Activated naive CD4-positive, alpha-beta T cell treated with anti-CD3 and anti-CD28 coated beads, Interleukin-2, amount 10 ng/mL, durations not matched to agents 7 days and 5 days (primary cell): ENCODE measurements at places on chromosomes 1 and 21.

- peaks cover 45% of the 10 kb centered on the region for H3K27me3 ChIP-seq
- DNase-seq, result peak; percentile 68
- peaks cover 49% of the 10 kb centered on the region for H3K4me1 ChIP-seq
- H3K4me3 ChIP-seq, result peak within 1 kb of the TSS; percentile 81
- H3K27ac ChIP-seq, result no peak within 1 kb of the TSS
- H3K36me3 ChIP-seq, result peaks cover 5% of the 10 kb centered on the region
Observed at GRCh38 chr1:112706505-112707220, at the start of gene RHOC. Gene RHOC, minus strand, starts transcription at chr1:112707127. Its CDS starts 3,328 bp downstream, at chr1:112703799.

DNA sequence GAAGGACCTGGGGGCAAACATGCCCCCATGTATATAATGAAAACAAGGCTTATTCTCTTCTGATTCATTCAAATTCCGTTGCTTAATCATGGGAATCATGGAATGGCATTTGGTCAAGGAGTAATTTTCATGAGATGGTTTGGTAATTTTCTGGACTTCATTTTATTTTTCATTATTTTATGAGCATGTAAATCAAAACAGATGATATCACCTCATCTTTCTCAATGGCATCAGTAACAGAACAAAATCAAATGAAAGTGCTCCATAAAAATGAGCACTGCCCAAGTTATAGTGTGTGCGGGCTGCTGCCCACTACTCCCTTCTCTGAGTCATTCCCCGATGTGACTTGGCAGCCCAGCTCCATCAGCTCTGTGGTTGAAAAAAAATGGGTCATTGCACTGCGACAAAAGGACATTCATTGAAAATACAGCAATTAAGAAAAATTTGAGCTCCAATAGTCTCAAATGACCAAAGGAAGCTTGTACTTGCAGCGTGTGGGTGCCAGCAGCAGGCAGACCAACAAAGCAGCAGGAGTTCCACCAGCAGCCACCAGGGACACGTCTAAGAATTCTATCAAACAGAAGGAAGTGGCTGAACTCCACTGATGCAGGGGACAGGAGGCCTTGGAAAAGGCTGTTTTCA lies 84.3 kb upstream of the VAV3 start:
- H3K4me3 ChIP-seq, result no peak overlapping the region
- peak; percentile 52 for DNase-seq
- peaks cover 1% of the 10 kb centered on the region for H3K36me3 ChIP-seq
- H3K27me3 ChIP-seq, result peaks cover 5% of the 10 kb centered on the region

GRCh38 chr21:15682186-15682895 lies 47.4 kb upstream of the USP25 start:
- DNase-seq, result no peak
- H3K27me3 ChIP-seq, result no peaks in the 10 kb centered on the region
- no peaks in the 10 kb centered on the region for H3K36me3 ChIP-seq
- no peak overlapping the region for H3K4me3 ChIP-seq
- peaks cover 8% of the 10 kb centered on the region for H3K4me1 ChIP-seq
- no peak overlapping the region for H3K27ac ChIP-seq

- no peak for DNase-seq
- peaks cover 4% of the 10 kb centered on the region for H3K4me1 ChIP-seq
Observed at GRCh38 chr1:161948435-161948834, 75.2 kb downstream of the OLFML2B start.

GRCh38 chr1:33137800-33138199 lies 44.0 kb downstream of the TRIM62 start:
- no peaks in the 10 kb centered on the region for H3K36me3 ChIP-seq
- peaks cover 9% of the 10 kb centered on the region for H3K4me1 ChIP-seq
- peak; percentile 50 for DNase-seq
- H3K4me3 ChIP-seq, result no peak overlapping the region
- peaks cover 8% of the 10 kb centered on the region for H3K27me3 ChIP-seq
- H3K27ac ChIP-seq, result no peak overlapping the region

- H3K4me3 ChIP-seq, result no peak overlapping the region
- H3K27me3 ChIP-seq, result peaks cover 20% of the 10 kb centered on the region
- peaks cover 17% of the 10 kb centered on the region for H3K4me1 ChIP-seq
- H3K36me3 ChIP-seq, result no peaks in the 10 kb centered on the region
Observed at GRCh38 chr21:34612557-34612956, 2.4 kb downstream of the RCAN1 start.

- no peaks in the 10 kb centered on the region for H3K36me3 ChIP-seq
- peaks cover 25% of the 10 kb centered on the region for H3K27me3 ChIP-seq
- no peak overlapping the region for H3K4me3 ChIP-seq
- no peak overlapping the region for H3K27ac ChIP-seq
- DNase-seq, result no peak
- no peaks in the 10 kb centered on the region for H3K4me1 ChIP-seq
Observed at GRCh38 chr1:17304151-17304825, 3.7 kb upstream of the PADI4 start.

DNA sequence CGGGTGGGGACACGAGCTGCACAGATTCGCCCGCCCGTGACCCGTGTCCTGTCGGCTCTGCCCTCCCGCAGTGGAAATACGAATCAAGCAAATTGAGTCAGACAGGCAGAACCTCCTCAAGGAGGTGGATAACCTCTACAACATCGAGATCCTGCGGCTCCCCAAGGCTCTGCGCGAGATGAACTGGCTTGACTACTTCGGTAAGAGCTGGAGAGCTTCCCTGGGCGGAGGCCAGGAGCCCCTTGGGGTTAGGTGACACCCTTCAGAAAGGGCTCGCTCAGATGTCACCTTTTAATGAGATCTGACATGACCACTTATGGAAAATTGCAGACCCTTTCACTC lies 489 bp downstream of the CDCA8 start:
- H3K27ac ChIP-seq, result peak overlapping the region; percentile 92
- H3K4me1 ChIP-seq, result peaks cover 58% of the 10 kb centered on the region
- H3K27me3 ChIP-seq, result no peaks in the 10 kb centered on the region
- H3K4me3 ChIP-seq, result peak overlapping the region; percentile 94
- H3K36me3 ChIP-seq, result peaks cover 33% of the 10 kb centered on the region

- H3K36me3 ChIP-seq, result no peaks in the 10 kb centered on the region
- no peak for DNase-seq
- peaks cover 2% of the 10 kb centered on the region for H3K27me3 ChIP-seq
- no peak overlapping the region for H3K4me3 ChIP-seq
Observed at GRCh38 chr21:38833117-38833516, 27.4 kb downstream of the ETS2 start.

DNA sequence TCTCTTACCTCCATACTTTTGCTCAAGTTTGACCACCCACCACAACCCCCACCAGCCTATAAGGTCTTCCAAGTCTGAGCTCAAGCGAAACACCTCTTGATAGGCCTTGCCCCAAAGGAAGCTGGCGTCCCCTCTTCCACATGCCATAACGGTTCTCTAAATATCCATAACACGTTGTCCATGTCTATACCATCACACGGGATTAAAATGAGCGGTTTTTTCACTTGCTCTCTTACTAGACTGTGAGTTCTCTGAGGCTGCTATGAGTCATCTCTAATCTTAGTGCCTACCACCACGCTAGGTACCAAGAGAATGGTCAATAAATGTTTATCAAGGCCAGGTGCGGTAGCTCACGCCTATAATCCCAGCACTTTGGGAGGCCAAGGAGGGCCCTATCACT lies 41.0 kb downstream of the WASF2 start:
- peaks cover 40% of the 10 kb centered on the region for H3K4me1 ChIP-seq
- no peak overlapping the region for H3K27ac ChIP-seq
- DNase-seq, result no peak
- peaks cover 34% of the 10 kb centered on the region for H3K36me3 ChIP-seq
- H3K4me3 ChIP-seq, result no peak overlapping the region

DNA sequence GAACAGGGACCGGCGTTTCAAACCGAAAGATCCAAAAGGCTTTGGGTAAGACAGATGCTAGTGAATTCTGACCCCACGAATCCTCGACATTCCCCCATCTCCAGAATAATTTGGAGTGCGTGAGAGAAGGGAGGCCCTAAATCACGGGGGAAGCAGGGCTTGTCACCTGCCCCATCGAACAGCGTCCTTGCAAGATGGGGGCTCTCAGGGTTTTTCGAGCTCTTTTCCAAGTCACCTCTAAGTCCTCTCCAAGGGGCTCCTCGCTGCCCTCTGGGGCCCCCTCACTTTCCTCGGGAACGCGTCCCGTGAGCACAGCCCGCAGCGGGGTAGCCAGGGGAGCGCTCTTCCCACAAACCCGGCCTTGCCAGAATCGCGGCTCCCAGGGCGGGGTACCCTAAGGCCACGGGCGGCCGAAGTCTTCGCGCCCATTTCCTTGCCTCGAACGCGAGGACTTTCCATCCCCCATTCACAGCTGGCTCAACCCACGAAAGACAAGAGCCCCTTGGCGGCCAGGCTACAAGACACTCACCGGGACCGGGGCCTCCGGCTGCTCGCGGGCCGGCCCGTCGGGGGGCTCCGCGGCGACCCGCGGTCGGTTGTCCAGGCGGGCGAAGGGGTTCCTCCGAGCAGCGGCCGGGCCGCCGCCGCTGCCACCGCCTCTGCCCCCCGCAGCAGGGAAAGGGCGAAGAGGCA lies 546 bp downstream of the DONSON start:
- H3K27ac ChIP-seq, result peak overlapping the region; percentile 89
- peaks cover 34% of the 10 kb centered on the region for H3K4me1 ChIP-seq
- H3K4me3 ChIP-seq, result peak overlapping the region; percentile 90

- H3K36me3 ChIP-seq, result no peaks in the 10 kb centered on the region
- H3K27ac ChIP-seq, result no peak overlapping the region
- no peak for DNase-seq
Observed at GRCh38 chr1:199690496-199690895, 337.0 kb upstream of the NR5A2 start.

DNA sequence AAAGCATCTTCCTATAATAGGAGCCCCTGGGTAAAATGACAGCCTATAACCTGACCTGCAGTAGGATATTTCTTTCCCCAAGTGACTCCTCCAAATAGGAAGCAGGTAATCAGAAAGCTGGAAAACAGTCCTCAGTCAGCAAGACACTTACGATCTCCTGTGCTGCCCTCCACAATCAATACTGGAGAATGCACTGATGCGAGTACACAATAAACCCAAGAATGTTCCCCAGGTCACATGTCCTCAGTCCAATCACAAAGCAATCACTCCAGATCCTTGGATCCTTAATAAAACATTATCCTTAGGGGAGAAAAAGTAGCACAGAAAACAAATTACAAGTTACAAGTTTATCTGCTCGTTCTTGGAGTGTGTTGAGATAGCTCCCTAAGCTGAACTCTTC lies 233.1 kb downstream of the SLC45A1 start:
- peaks cover 43% of the 10 kb centered on the region for H3K36me3 ChIP-seq
- H3K27me3 ChIP-seq, result no peaks in the 10 kb centered on the region
- no peak overlapping the region for H3K4me3 ChIP-seq
- H3K4me1 ChIP-seq, result peaks cover 34% of the 10 kb centered on the region
- no peak for DNase-seq
- H3K27ac ChIP-seq, result no peak overlapping the region

DNA sequence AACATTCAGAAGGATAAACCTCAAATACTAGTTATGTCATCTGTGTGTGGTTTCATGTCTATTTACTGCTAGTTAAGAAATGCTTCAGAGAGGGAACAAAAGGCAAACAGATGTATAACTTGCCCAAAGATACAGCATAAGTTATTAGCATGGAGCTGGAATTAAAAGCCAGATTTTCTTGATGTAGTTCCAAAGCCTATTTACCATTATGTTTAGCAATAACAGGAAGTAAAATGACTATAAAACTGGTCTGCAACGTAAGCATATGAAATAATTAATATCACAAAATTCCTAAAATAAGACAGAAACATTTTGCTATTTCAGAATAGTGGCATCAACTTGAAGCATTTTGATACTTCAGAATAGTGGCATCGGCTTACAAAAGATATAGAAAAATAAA lies 1232.8 kb downstream of the NCAM2 start:
- no peaks in the 10 kb centered on the region for H3K36me3 ChIP-seq
- no peaks in the 10 kb centered on the region for H3K27me3 ChIP-seq
- DNase-seq, result no peak
- no peak overlapping the region for H3K27ac ChIP-seq
- H3K4me3 ChIP-seq, result no peak overlapping the region
- no peaks in the 10 kb centered on the region for H3K4me1 ChIP-seq

- no peak overlapping the region for H3K27ac ChIP-seq
- no peaks in the 10 kb centered on the region for H3K27me3 ChIP-seq
- no peaks in the 10 kb centered on the region for H3K36me3 ChIP-seq
- no peaks in the 10 kb centered on the region for H3K4me1 ChIP-seq
- no peak overlapping the region for H3K4me3 ChIP-seq
Observed at GRCh38 chr1:189929501-189930099, 548.1 kb downstream of the BRINP3 start.
